Fibroblast of skin of left quadriceps (primary cell): ENCODE measurements at places on chromosomes 16 and 17.

DNA sequence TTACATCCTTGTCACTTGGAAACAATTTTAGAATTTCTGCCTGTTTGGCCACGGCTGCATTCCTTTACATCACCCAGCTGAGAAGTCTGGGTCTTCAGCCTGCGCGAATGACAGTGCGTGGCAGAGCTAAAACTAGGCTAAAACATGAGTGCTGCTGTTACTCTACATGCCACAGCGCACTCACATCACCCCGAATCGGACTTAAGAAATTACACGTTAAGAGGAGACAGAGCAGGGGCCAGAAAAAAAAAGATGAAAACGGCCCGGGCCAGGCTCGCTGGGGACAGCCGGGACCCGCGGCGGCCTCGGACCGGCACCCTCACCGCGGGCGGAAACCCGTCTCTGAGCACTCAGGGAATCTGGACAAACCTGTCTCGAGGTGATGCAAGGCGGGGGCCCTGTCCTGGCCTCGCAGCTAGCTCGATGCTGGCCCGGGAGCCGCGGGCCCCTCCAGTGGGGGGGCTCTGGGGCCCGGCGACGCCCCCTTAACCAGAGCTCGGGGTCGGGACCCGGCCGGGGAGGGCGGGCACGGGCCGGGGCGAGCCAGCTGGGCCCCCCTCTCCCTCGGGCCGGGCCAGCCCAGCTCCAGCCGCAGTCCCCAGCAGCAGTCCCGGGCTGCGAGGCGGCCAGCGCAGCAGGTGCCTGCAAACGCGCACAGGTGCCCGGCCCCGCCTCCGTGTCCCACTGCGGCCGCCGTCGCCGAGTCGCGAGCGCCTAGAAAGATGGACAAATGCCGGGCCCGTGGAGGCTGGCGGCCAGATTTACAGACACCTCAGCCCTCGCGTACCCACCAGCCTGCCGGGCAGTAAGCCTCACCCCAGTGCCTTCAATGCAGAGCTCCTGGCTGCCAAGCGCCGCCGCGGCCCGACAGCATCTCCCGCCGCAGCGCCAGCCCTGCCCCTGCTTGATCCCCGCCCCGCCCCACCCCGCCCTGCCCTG is at the start of gene AKTIP:
TSS of gene AKTIP (minus strand) at position 879 of the 939 bp plus-strand sequence. CDS start 2,950 bp downstream, outside the sequence.
- DNase-seq: no peak

DNA sequence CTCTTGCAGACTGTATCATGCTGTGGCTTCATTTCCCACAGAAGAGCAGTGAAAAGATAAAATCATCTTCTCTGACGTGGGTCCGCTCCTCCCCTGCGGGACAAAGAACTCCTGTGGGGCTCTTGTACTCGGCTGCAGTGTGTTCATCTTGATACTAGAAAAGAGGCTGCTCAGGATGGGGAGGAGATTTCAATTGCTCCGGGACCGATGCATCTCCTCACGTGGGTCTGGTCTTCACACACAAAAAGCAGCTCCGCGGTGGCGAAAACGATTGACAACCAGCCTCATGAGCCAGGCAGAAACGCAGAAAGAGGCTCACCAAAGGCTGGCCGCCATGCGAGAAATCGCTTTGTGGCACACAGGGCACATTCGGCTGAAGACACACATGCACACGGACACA is 14.4 kb upstream of the KCNJ18 start:
- DNase-seq: no peak

DNA sequence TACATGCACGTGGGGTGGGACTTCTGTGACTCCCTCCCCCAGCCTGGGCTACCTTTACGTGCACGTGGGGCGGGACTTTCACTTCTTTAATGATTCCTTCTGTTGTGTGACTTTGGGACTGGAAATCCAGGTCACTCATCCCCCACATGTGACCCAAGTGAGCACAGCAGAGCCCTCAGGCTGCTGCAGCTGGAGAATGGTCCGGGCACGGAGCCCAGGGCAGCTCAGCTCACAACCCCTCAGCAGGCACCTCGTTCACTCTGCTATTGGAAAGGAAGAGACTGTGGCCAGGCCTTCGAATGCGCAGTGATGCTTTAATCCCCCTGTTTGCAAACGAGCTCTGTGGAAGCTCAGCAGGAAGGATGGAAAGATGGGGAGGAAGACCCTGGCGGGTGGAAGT is 14.7 kb downstream of the DBNDD1 start:
- DNase-seq: no peak

GRCh38 chr16:75476817-75477216 is 12.3 kb upstream of the TMEM170A start:
- no peak for DNase-seq

GRCh38 chr16:80041410-80041809 is 440.9 kb upstream of the MAF start:
- no peak for DNase-seq

DNA sequence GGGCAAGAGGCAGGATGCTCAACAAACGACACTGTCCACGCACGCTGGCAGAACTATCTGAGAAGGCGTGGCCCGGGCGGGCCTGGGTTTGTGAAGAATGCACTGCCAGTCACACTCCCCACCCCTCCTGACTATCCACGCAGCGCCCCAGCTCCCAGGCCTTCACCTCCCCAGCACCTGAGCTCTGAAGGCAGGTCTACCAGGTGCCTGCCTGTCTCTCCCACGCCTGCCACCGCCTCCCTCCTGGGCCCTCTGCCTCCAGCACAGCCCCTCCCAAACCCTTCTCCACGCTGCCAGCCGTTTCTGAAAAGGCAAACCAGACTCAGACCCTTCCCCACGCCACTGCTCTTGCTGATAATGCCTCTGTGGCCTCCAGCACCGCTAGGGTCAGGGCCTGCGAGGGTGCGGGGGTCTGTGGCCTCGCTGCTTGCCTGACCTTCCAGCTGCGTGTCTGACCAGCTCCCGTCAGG is 11.6 kb downstream of the MYBBP1A start:
- no peak for DNase-seq

DNA sequence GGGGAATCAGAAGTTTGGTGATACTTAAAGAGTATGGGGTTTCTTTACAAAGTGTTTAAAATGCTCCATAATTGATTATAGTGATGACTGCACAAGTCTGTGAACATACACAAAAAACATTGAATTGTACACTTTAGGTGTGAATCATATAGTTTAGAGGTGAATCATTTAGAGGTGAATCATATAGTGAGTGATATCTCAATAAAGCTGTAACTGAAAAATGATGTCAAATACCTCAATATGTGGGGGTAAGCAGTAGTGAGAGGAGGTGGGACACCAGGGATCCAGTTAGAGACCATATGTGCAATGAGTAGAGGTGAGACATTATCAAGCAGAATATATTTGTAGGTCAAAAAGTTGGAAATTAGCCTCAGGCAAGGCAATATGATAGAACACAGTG is 264.5 kb downstream of the PMP22 start:
- no peak for DNase-seq

- no peak for DNase-seq
Measured at GRCh38 chr16:88438084-88438870, 14.8 kb upstream of the ZFPM1 start.

GRCh38 chr16:81436386-81436785 is 8.2 kb upstream of the CMIP start:
- no peak for DNase-seq

DNA sequence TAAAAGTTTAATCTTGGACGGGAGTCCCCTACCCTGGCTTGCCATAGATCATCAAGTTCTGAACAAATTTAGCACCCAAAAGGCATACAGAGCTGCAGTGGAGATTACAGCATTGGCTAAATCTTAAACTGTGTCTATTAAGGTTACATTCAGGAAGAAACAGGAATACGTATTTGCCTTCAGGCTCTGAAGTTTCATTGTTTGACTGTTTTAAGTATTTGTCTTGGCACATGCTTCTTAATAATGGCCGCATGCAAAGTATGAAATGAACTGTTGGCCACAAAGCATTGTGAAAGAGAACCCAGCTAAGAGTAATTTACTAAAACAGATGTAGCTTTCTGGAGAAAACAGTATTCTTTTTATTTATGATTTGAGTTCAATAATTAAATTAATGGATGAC is 63.9 kb upstream of the CNEP1R1 start:
- DNase-seq: no peak

- no peak for DNase-seq
Measured at GRCh38 chr17:19408346-19408710, 2.7 kb upstream of the RNF112 start.

DNA sequence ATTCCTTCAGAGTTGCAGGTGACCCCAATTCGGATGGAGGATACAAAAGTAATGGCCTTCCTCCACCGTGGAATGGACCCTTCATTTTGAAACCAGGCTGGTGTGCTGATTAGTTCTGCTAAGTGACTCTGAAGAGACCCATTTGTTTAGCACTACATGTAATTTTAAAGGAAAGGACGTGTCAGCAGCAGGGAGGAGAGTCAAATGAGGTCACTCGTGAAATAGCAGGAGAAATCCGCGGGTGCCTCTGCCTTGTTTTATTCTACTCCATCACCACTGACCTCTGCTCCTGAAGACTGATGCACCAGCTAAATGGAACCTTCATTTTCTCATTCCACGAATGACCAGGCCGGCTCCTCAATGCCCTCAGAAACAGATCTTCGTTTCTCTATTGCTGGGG is 589.2 kb downstream of the CDH11 start:
- DNase-seq: no peak

DNA sequence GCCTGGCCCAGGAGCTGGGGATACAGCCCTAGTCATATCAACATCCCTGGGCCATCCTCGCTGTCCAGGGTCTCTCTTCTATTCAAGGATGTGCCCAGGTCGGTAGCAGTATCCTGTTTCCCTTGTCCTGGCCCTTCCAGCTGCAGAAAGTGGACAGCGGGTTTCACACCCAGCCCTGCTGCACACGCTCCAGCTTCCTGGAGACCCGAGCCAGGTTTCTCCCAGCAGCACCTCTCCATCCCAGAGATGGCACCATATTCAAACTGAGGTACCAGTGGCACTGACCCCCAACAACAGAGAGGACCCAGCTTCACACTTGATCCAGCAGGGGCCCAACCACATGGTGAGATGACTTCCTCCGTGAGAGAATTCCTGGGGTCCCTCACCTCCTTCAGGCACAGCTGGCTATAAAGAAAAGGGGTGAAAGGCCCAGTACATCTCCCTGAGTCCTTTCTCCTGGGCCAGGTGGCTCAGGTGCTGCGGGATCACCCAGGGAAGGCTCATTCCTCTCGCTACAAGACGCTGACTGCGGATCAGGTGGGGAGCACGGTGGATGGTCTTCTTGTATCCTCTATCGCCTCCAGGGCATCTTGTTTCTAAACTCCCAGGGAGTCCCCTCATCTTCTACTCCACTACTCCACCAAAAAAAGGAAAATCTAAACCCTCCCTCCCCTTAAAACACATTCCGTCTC is 1.4 kb downstream of the CUEDC1 start:
- no peak for DNase-seq

DNA sequence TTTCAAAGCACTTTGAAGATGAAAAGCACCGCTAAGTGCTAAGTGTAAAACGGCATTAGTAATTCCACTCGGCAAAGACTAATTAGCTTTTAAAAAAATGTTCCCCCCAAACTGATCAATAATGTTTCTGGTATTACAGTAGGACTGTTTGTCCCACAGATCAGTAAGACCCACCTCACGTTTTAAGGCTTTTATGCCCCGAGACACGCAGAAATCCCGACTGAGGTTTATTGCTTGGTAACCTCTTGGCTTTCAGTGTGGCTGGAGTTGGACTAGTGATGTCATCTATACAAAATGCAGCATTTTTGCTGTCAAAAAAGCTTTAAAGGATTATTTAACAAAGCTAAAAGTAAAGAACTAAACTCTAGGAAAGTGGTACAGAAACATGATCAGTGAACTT is 414.6 kb upstream of the PSMD7 start:
- DNase-seq: no peak

GRCh38 chr17:72192800-72193192 is 72.0 kb downstream of the SOX9 start:
- peak; percentile 12 for DNase-seq

GRCh38 chr17:32495359-32496231 is 8.8 kb downstream of the CDK5R1 start:
- DNase-seq: no peak

- no peak for DNase-seq
Measured at GRCh38 chr17:72555052-72555451, 434.2 kb downstream of the SOX9 start.

GRCh38 chr16:85149776-85150175 is 37.5 kb upstream of the CIBAR2 start:
- no peak for DNase-seq
